Tibial nerve (tissue), 4 donors: ENCODE measurements at places on chromosomes 7 and 10. TPM values are rescaled to one million over a fixed set of nuclear protein-coding genes. Genes with fewer than 3 reads are reported as not detected.

DNA sequence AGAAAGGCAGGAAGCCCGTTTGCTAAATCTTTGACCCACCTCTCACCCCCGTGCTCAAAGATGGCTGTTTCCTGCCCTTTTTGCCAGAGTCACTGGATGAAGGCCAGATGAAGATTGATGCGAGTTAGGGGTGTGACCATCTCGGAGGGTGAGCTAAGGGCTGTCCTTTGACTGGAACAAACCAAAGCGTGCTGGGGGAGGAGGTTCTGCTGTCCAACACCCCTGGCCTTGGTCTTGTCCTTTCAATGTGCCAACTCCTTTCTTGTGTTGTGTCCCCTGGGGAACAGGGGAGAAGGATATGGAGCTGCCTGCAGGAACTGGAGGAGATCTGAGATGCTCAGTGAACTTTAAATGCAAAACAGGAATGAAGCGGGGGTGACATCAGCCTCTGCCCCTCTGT lies 90.3 kb upstream of the ADAM12 start:
- DNase-seq: no peak

- DNase-seq: no peak
These were observed 284.9 kb upstream of the SEMA3D start for GRCh38 chr7:85471740-85472139.

- DNase-seq: peak; percentile 49
These were observed 431.2 kb upstream of the IGFBP3 start for GRCh38 chr7:46352004-46352954.

DNA sequence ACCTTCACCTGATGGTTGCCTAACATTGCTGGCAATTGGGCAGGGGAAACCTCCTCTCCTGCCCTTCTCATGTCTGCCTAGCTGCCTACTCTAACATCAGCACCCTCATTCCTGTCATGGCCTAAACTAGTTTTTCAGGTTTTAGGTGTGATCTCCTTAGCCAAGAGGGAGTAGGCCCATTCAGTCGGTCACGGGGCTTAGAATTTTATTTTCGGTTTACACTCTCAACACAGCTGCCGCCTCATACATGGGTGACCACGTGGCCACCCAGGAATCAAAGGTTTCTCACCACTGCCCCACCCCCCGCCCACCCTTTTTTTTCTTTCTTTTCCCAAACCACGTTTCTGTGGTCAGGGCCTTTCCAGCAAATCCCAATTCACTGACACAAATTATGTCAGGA lies 97.2 kb downstream of the RALA start:
- no peak for DNase-seq

DNA sequence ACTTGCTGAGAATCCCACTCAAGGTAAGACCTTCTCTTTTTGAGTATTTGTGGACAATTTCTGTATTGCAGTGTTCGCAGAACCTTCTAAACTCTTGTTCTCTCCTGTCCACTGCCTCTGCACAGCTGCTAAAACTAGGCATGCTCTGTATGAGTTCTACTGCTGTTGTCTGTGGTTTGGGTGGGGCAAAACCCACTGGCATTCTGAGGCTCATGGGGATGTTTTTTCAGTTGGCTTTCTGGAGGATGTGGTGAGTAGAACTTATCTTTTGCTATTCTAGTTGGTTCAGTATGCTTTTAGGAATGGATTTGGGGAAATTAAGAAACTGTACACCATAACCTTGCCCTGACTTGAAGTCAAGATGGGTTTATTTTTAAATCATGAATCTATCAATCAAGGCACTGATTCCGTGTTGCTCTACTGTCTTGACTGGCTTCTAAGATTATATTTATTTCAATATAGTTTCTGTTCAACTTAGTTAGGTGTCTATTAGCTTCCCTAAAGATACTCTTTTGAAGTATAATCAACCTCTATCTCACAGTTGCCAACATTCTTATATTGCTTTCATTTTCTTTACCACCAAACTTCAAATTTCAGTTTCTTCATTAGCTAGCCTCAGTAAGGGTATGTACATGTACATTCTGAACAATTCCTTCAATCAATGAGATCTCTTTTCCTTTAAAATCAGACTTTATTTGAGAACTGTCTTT lies 25.0 kb upstream of the C1GALT1 start:
- DNase-seq: peak; percentile 22

DNA sequence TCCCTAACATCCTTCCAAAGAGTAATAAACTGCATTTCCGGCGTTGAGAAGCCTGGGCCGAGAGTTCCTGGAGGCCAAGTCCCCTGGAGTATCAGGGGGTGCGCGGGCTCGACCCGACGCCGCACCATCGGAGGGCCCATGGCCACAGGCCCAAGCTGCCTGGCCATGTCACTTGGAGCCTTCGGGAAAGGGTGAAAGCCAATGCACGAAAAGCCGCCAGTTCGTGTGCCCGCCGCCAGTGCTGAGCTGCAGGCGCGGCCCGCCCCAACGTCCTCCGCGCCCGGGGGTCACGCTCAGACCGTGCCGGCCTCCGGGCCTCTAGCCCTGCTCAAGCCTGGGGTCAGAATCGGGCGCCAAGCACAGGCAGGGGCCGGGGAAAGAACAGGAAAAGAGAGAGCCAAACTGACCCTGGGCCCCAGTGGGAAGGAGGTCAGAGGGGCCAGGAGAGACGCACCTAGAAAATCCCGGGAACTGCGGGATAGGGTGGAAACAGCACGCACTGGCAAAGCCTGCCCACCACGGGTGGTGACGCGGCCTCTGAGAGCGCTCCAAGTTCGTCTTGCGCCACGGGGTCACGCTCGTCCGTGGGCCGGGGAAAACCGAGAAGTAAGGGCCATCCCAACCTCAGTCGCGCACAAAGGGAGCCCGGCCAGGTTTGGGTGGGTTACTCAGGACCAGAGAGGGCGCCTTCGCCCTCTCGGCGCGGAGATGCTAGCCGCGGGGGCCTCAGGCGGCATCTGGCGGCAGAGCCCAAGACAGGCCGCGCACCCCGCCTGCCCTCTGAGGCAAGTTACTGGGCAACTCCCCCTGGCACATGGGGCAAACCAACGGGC lies 4.2 kb upstream of the EBF3 start:
- DNase-seq: no peak

DNA sequence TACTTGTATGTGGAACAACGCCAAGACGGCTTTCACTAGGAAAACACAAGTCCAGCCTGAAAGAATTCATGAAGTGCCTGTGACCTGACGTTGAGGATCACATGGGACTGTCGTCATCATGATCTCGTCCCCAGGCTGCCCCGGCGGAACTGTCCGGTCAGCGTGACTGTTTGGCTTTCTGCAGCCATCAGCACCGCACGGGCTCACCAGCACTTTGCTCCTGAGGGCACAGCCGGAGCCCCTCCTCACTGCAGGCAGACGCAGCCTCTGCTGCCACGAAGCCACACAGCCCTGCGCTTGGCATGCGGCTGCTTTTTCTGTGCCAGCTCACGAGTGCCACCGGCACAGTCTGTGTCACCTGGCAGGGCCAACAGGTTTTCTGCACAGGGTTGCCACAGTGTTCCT lies 9.4 kb upstream of the GET4 start:
- DNase-seq: peak; percentile 48

- peak; percentile 56 for DNase-seq
These were observed 217.8 kb upstream of the MKLN1 start for GRCh38 chr7:131109759-131110296.

DNA sequence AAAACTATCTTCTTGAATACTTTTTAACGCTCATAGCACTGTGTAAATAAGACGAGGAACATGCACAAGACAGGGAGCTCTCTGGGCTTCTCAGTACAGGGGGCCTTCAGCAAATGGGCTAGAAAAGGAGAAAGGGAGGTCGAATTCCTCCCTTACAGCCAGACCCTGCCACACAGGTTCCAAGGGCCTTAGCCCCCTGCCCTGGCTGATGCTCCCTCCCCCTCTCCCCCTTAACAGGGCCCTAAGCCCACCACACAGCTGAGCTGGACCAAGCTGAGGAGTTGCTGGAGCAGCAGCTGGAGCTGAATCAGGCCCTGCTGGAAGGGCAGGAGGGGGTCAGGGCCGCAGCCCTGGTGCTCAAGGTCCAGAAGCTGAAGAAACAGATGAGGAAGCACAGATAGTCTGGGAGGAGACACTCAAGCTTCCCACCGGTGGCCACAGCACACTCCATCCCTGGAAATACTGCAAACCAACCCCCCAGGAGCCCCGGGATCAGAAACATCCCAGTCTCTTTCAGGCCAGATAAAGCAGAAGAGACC lies 153.9 kb downstream of the SNX13 start:
- DNase-seq: no peak

GRCh38 chr7:115260381-115260780 lies 338.5 kb downstream of the MDFIC start:
- DNase-seq: no peak

- DNase-seq: peak; percentile 35
These were observed 83.5 kb downstream of the SEMA3D start for GRCh38 chr7:85103357-85103756.

GRCh38 chr7:54664235-54665228 lies 94.5 kb downstream of the SEC61G start:
- DNase-seq: no peak

- DNase-seq: no peak
These were observed 29.4 kb downstream of the NUDT1 start for GRCh38 chr7:2271273-2272026.

GRCh38 chr10:116769791-116770190 lies 27.4 kb upstream of the HSPA12A start:
- DNase-seq: no peak

GRCh38 chr7:132469264-132469663 lies 107.0 kb downstream of the PLXNA4 start:
- no peak for DNase-seq

- no peak for DNase-seq
These were observed 134.7 kb downstream of the NRP1 start for GRCh38 chr10:33199731-33200232.

DNA sequence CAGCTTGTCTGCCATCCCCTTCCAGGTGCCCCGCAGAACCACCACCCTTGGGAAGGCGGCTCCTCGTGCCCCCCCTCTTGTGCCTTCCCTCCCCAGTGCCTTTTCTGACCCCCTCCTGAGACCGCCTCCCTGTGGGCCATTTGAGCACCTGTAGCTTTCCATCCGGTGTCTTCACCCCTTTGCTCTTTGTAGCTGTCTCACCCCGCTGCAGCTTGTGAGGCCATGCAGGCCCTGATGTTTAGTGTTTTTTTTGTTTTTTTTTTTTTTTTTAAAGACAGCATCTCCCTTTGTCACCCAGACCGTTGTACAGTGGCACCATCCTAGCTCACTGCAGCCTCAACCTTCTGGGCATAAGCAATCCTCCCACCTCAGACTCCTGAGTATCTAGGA lies 52.5 kb downstream of the CUX1 start:
- DNase-seq: no peak

DNA sequence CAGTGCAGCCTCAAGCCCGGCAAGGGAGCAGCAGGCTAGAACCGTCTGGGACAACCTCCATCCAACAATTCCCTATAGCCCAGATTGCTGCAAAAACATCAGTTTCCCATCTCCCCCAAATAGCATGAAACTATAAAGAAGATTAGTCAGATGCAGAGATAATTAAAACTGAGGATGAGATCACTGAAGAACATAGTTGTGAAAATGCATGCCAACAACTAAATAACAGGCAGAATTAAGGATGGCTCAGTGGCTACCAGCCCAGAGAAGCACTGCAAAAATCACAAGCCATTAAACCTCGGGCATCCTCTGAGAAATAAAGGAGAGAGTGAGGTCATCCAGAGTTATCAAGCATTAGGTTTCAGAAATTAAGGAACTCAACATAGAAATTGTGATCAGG lies 427.1 kb downstream of the TNS3 start:
- no peak for DNase-seq

DNA sequence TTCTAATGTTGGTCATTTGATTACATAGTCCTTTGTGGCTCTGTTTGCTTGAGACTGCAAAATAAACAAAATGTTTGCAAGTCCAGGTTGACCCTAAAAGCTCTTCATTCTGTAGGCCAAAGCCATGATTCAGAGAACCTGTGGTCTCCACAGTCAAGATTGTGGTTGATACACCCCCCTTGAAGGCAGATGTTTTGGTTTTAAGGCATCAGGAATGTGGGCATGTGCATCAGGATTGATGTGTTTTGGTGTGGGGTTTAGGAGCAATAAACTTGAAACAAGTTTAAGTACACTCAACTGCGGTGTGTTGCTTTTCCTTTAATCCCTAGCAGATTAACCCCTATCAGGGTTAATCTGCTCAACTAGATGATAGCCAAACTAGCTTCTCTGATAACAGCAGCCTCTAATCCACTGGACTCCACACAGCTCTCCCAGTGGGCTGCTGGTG lies 379.1 kb upstream of the GALNT17 start:
- DNase-seq: no peak

GRCh38 chr7:77458786-77459185 lies 42.6 kb upstream of the GSAP start:
- no peak for DNase-seq

DNA sequence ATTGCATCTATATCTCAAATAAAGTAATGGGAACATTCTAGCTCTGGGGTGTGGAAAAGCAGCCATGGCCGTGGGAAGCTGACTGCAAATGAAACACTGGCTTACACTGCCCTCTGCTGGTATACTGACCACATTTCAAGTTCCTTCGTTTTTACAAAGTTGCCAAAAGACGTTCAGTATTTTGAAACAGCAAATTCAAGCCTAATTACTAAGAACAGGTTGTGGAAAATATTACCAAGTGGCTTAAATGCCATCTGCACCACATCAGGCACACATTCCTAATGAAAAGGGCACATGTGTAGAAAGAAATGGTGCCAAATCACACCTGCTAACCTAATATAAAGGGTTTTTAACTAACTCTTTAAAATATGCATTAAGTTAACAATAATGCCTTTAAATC lies 83.9 kb downstream of the JAZF1 start:
- peak; percentile 64 for DNase-seq

The PDE6C gene
- total RNA-seq: not detected

The GIMAP1 gene
- total RNA-seq: 4.0 TPM

The GSAP gene
- 14.3 TPM for total RNA-seq

The OPALIN gene
- not detected for total RNA-seq

The ASZ1 gene
- not detected for total RNA-seq

The CALML5 gene
- total RNA-seq: not detected

The SUN3 gene
- total RNA-seq: not detected

The DLD gene
- 58.0 TPM for total RNA-seq

The LIPK gene
- total RNA-seq: not detected

The ANKRD7 gene
- 0.84 TPM for total RNA-seq

The CYP2E1 gene
- 1.3 TPM for total RNA-seq

The SRRM3 gene
- 0.22 TPM for total RNA-seq

The TMEM178B gene
- 0.44 TPM for total RNA-seq

The C10orf105 gene
- total RNA-seq: 0.20 TPM

The TAS2R4 gene
- 1.5 TPM for total RNA-seq

The AFAP1L2 gene
- 137 TPM for total RNA-seq

The VPS37D gene
- 1.1 TPM for total RNA-seq

The KLF14 gene
- total RNA-seq: not detected

The NODAL gene
- not detected for total RNA-seq
